ENCODE measurements at places on chromosomes 5 and 9. TPM values are rescaled to one million over a fixed set of nuclear protein-coding genes. Genes with fewer than 3 reads are reported as not detected.

Gene CBY3
- 1.2 TPM for total RNA-seq

Gene ROR2
- 1.8 TPM for total RNA-seq

Gene RC3H2
- total RNA-seq, result 68.2 TPM

- no peaks in the 10 kb centered on the region for H3K4me1 ChIP-seq
- H3K27me3 ChIP-seq, result no peaks in the 10 kb centered on the region
- H3K27ac ChIP-seq, result no peak overlapping the region
- no peak for DNase-seq
Measured at GRCh38 chr9:116133163-116133562, 20.4 kb upstream of the PAPPA start.

Gene PKD2L2
- not detected for total RNA-seq

DNA sequence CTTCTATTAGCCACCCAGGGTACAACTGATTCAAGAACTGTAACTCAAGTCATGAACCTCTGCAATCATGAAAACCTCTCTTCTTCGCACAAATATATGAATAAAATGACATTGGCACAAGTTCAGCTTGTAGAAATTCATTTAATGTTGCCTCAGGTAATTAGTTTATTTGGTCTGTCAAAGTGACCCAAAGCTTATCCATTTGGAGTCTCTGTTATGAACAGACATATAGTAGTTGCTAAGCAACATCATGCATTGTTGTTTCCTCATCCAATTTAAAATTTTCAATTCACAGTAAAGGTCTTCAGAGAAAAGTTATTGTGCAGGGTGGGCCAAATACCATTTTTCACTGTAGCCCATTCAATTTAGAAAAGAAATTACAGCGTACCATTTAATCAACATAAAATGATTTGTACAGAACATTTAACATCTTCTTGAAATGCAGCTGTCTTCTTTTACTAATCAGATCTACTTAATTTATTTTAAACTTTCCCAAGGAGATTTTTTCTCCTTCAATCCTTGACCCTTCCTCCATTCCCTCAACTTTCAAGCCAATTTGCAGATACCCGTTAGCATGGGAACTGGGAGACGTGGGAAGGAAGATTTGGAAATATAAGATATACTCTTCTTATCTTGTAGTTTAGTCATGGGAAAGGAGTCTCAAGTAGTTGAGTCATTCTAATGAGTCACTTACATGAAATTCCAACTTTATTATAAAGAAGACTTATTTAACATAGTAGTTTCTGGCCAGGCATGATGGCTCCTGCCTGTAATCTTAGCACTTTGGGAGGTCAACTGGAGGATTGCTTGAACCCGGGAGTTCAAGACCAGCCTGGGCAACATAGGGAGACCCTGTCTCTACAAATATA, 231.3 kb downstream of the ATPSCKMT start:
- no peak overlapping the region for H3K27ac ChIP-seq
- H3K4me1 ChIP-seq, result no peaks in the 10 kb centered on the region
- DNase-seq, result no peak

Gene SNAPC4
- total RNA-seq, result 7.0 TPM

Gene PRLR
- 3.3 TPM for total RNA-seq

Gene COL15A1
- 25.8 TPM for total RNA-seq

DNA sequence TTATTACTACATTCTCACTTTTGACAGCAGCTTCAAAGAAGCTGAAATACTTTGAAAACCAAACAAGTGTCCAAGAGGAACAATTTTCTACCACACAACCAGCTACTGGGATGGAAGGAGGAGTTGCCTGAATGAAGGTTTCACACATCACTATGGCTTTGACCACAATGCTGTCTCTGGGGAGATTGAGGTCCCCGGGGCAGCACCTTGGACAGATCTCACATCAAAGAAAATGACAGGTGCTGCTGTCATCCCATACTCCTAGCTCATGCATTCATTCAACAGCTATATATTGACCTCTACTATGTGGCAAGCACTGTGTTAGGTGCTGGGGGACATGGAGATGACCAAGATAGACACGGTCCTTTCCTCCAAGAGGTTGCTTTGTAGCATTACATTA, 233.2 kb upstream of the RASEF start:
- peaks cover 9% of the 10 kb centered on the region for H3K4me1 ChIP-seq
- no peak overlapping the region for H3K27ac ChIP-seq
- H3K4me3 ChIP-seq, result no peak overlapping the region
- H3K36me3 ChIP-seq, result no peaks in the 10 kb centered on the region

GRCh38 chr9:3906437-3907213, 380.8 kb upstream of the RFX3 start:
- no peaks in the 10 kb centered on the region for H3K27me3 ChIP-seq
- H3K27ac ChIP-seq, result no peak overlapping the region
- no peaks in the 10 kb centered on the region for H3K36me3 ChIP-seq
- H3K4me3 ChIP-seq, result no peak overlapping the region
- DNase-seq, result no peak
- H3K4me1 ChIP-seq, result no peaks in the 10 kb centered on the region

- H3K4me1 ChIP-seq, result no peaks in the 10 kb centered on the region
- no peak overlapping the region for H3K4me3 ChIP-seq
- H3K27ac ChIP-seq, result no peak overlapping the region
Measured at GRCh38 chr5:107937204-107937603, 266.5 kb upstream of the EFNA5 start.

DNA sequence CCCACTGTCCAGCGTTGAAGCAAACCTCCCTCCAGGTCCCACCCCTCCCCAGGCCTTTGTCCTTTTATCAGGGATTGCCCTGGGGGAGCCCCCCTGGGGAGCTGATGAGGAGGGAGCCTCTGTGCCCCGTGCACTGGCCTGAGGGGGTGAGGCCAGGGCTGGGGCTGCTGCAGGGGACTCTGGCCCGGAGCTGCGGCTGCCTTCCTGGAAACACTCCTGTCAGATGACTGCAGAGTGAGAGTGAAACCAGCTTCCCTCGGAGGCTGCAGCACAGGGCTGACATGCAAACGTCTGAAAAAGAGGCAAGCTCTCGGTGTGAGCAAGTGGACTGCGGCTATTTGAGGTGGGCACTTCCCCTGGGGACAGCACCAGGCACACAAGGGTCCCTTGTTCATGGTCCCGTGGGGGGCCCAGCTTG, 4.6 kb upstream of the TRAF2 start:
- H3K27ac ChIP-seq, result peak overlapping the region; percentile 51
- DNase-seq, result no peak

Gene PIP5K1B
- total RNA-seq, result 0.20 TPM

GRCh38 chr9:126805554-126806262, 868 bp downstream of the ZBTB43 start:
- H3K4me3 ChIP-seq, result peak overlapping the region; percentile 60
- no peak overlapping the region for H3K27ac ChIP-seq
- H3K4me1 ChIP-seq, result no peaks in the 10 kb centered on the region
- H3K27me3 ChIP-seq, result no peaks in the 10 kb centered on the region

Gene SPATA6L
- total RNA-seq, result 5.4 TPM
